Temporal lobe (tissue), 4 donors: ENCODE measurements at places on chromosomes 13 and 19. TPM values are rescaled to one million over a fixed set of nuclear protein-coding genes. Genes with fewer than 3 reads are reported as not detected.

The ZSWIM4 gene
- 14.0 TPM for total RNA-seq

The SYT5 gene
- total RNA-seq: 84.8 TPM

The INSR gene
- total RNA-seq: 65.4 TPM

The SYNGR4 gene
- not detected for total RNA-seq

The RPS5 gene
- 1,244 TPM for total RNA-seq

The CEACAM6 gene
- total RNA-seq: 0.25 TPM

The ICAM4 gene
- under 0.01 TPM for total RNA-seq

The CGB2 gene
- total RNA-seq: not detected

The CRLF1 gene
- 3.9 TPM for total RNA-seq

The SLAIN1 gene
- total RNA-seq: 289 TPM

The ABCA7 gene
- 0.74 TPM for total RNA-seq

The FFAR2 gene
- total RNA-seq: not detected

The OR4F17 gene
- total RNA-seq: not detected

The CD209 gene
- total RNA-seq: 0.25 TPM

The DLEU7 gene
- total RNA-seq: 20.2 TPM

The OLFM2 gene
- total RNA-seq: 132 TPM

The MZF1 gene
- total RNA-seq: 9.6 TPM

The POU2F2 gene
- 4.9 TPM for total RNA-seq

The SYT3 gene
- total RNA-seq: 22.9 TPM

The ZNF180 gene
- total RNA-seq: 15.7 TPM

The SLITRK1 gene
- 30.7 TPM for total RNA-seq

The ZNF418 gene
- 35.9 TPM for total RNA-seq

The KLK3 gene
- total RNA-seq: not detected

The TMC4 gene
- 0.49 TPM for total RNA-seq

The NAPA gene
- 34.4 TPM for total RNA-seq

The CYP4F12 gene
- under 0.01 TPM for total RNA-seq

The KIRREL2 gene
- 0.74 TPM for total RNA-seq

The GRK1 gene
- 1.2 TPM for total RNA-seq

The ZNF304 gene
- total RNA-seq: 17.9 TPM

The CFD gene
- 0.98 TPM for total RNA-seq
